ENCODE measurements at places on chromosomes 11 and 22.

DNA sequence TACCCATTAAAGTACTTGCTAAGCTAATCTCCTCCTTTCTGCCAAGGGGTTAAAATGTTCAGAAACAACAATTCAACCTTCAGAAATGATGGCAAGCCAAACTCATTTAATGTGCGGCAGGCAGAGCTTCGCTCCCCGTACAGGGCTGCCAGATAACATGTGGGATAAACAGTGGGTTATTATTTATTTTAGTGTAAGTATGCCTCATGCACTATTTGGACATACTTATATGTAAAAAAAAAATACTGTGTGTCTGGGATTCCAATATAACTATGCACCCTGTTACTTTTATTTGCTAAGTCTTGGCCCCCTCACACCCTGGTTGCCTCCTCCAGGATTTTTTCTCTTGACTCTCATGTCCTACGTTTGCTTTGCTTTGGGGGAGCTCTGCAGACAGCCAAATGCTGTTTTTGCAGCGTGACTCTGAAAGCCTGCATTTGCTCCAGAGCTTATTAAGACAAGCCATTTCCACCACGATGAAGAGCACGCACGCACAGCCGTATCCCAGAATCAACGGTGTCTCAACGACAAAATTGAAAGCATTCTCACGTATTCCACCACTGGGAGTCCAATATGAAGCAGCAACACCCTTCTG, 86.5 kb upstream of the SHANK2 start:
- no peak for DNase-seq

- DNase-seq = no peak
Observed at GRCh38 chr11:94219771-94220170, 84.6 kb upstream of the IZUMO1R start.

GRCh38 chr22:39502109-39502788, at the start of gene MIEF1:
Gene MIEF1 (plus strand): TSS chr22:39502290. CDS start chr22:39511295, 9,005 bp downstream.
- peak; percentile 97 for DNase-seq

GRCh38 chr11:45649544-45650165, 15.8 kb downstream of the CHST1 start:
- DNase-seq = no peak

- DNase-seq = no peak
Observed at GRCh38 chr22:50523806-50524675, 1.4 kb downstream of the SCO2 start.

Data from AG08395 (cell line).